Gastroesophageal sphincter (tissue), 4 donors: ENCODE measurements at places on chromosomes 4 and X.

DNA sequence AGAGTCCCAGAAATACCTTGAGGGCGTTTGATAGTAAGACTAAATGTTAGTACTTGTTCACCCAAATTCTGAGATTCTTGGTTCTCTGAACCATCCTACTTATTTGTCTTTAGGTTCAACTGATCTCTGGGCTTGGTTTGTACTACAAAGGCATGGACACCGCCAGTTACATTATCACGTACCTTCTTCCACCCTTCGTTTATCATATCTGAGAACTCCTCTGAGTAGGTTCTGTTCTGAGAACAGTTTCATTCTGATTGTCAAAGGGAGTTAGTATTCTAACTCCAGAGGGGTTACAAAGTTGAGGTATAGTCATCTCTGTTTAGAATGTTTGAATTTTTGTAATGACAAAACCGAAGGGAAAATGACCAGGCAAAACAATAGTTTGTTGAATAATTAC lies 19.3 kb downstream of the ZFX start:
- no peak for ATAC-seq

DNA sequence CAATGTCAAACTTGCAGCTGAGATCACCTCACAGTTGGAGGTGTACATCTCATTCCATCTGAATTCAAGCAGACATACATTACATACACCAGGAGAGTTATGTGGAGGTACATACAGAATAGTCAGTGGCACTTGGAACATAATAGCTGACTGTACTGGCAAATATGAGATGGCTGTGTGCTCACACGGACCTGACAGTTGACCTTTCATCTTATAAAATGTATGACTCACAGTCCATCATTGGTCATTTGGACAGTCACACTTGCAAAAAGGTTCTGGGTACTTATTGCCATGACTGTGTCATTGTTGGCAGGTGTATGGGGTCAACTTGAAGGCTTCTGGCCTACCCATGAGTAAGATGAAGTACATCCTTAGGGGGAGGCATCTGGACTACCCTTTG lies 88.6 kb upstream of the WDR1 start:
- ATAC-seq: no peak

DNA sequence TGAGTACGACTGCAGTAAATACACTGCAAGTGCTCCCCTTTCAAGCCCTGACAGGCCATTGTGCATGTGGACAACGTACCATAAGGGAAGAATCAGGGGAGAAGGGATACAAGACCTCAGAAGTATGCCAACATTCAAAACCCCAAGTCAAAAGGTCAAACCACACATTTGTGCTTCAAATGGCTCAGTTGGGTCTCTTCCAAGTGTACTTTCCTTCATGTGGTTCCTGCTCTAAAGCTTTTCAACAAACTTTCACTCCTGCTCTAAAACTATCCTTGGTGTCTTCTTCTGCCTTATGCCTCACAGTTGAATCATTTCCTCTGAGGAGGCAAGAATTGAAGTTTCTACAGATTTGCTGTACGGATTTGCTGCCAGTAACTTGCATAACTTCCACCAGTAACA lies 305.7 kb upstream of the SLIT2 start:
- ATAC-seq: no peak

DNA sequence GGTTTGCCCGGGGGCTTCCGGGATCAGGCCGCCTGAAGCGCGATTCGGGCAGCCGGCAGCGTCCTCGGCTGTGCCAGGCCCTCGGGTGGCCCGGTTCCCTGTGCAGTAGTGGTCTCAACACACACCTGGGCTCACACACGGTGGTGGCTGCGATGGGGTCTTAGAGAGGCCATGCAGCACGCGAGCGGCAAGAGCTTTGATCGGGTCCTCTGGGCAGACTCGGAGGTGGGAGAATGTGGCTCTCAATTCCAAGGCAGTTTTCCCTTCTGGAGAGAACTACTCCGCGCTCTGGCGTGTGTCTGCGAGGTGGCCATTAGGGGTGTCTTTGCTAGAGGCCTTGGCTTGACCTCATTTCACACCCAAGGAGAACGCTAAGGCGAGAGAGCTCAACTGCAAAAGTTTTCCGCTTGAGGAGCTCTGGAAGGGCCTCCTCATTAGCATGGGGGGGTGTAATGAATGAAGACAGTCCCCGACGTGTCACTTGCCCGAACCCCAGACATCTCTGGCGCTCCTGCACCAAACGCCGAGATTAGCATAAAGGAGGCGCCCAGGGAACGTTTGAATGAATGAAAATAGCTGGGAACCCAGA lies 771 bp upstream of the RBPJ start:
- no peak for ATAC-seq

DNA sequence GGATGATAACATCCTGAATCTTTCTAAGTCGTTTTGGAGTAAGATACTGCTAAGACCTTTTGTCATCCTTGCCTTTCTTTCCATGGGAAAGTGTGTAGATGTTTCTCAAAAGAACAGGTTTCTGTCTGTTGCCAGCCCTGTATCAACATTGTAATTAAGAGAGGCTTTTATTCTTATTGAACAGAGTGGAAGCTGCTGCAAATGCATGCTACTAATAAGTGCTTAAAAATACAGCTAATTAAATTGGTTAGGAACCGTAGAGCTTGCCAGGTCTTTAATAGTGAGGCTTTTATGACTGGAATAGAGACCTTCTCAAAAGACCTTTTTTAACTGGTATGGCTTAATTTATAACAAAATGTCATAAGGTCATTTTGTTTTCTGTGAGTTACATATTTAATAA lies 34.4 kb downstream of the INTU start:
- no peak for ATAC-seq

GRCh38 chrX:155682834-155683233 lies 70.1 kb upstream of the TMLHE start:
- ATAC-seq: no peak

GRCh38 chr4:94892051-94892450 lies 134.3 kb downstream of the BMPR1B start:
- no peak for ATAC-seq

GRCh38 chr4:144304025-144304424 lies 163.5 kb upstream of the GYPA start:
- no peak for ATAC-seq

DNA sequence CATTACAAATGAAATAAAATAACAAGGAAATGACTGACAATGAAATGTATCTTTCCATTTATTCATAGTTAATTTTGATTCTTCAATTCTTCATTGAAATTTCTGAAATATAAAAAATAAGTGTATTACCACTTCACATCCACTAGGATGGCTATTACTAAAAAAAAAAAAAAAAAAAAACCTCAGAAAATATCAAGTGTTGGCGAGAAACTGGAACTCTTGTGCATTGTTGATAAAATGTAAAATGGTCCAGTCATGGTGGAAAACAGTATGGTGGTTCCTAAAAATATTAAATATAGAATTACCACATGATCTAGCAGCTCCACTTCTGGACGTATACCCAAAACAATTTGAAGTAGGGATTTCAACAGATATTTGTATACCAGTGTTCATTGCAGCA lies 22.9 kb downstream of the PGAM4 start:
- ATAC-seq: no peak

DNA sequence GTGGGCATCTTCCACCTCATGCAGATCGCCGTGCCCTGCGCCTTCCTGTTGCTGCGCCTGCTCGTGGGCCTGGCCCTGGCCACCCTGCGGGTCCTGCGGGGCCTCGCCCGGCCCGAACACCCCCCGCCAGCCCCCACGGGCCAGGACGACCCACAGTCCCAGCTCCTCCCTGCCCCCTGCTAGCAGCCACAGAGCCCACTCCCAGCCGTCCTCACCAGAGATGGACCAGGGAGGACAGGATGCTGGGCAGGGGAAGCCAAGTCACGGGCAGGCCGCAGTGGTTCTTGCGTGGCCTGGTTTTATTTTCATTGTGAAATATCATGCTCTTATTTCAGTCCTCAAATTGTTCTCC lies 15.1 kb downstream of the DGKQ start:
- ATAC-seq: no peak

GRCh38 chr4:151804821-151805220 lies 44.0 kb upstream of the GATB start:
- no peak for ATAC-seq

GRCh38 chr4:2302387-2303119 lies 40.6 kb upstream of the MXD4 start:
- no peak for ATAC-seq

GRCh38 chrX:39002466-39002865 lies 201.2 kb downstream of the MID1IP1 start:
- ATAC-seq: no peak

DNA sequence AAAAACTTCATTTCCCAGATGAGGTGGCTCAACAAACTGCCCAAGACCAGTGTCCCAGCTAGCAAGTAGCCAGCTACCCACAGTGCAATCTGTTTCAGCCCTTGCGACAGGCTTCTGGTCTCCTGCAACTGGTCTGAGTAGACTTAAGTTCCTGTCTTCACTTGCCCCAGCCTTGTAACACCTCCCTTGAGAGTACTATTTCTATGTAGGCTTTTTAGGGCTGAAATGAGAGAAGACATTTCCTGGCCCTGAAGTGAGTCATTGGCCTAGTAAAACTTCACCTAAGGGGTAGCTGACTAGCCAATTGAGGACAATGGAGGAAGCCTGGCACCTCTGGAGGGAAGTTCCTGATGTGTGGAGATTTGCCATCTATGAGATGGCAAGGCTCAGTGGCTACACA lies 80.1 kb upstream of the STIM2 start:
- ATAC-seq: no peak

- ATAC-seq: no peak
Observed at GRCh38 chrX:111661241-111661640, 19.7 kb upstream of the ALG13 start.

GRCh38 chrX:67692246-67692645 lies 148.4 kb downstream of the AR start:
- no peak for ATAC-seq

- no peak for ATAC-seq
Observed at GRCh38 chr4:56757261-56757746, 64.2 kb downstream of the SPINK2 start.

- no peak for ATAC-seq
Observed at GRCh38 chr4:184744236-184744635, 10.3 kb upstream of the CENPU start.

- no peak for ATAC-seq
Observed at GRCh38 chr4:143514169-143514495, 630 bp downstream of the SMARCA5 start.

GRCh38 chr4:3729188-3729881 lies 36.9 kb upstream of the ADRA2C start:
- ATAC-seq: no peak

DNA sequence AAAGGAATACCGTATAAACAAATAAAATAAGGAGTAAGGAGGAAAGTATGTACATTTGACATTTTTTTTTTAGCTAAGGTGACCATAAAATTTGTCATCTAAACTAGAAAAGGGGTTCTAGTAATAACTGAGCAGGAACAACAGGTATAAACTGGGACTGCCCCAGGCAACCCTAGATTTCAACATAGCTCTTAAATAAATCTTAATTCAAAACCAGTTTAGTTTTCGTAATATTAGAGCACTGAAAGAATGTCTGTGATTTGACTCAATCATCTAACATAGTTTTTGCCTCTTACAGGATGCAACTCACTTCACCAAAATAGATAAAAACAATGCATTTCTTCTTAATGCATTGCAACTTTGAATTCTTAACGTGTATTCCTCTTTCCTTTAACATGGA lies 257.7 kb downstream of the ADAMTS3 start:
- no peak for ATAC-seq

DNA sequence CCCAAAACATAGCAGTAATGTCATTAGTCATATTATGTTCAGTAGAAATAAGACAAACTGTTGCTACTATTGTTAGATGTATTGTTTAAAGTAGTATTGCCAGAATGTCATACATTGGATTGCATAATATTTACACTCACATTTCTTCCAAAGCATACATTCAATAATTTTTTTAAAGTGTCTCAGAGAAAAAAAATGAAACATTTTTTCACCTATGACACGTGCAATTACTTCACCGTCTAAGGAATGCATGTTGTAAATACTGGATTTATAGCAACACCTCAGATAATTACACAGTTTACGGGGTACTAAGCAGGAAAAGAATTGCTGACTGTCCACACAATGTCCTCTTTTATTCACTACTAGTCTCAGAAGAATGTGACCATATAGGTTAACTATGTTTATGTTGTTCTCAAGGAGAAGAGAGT lies 162.1 kb downstream of the PCDH18 start:
- ATAC-seq: peak; percentile 39

DNA sequence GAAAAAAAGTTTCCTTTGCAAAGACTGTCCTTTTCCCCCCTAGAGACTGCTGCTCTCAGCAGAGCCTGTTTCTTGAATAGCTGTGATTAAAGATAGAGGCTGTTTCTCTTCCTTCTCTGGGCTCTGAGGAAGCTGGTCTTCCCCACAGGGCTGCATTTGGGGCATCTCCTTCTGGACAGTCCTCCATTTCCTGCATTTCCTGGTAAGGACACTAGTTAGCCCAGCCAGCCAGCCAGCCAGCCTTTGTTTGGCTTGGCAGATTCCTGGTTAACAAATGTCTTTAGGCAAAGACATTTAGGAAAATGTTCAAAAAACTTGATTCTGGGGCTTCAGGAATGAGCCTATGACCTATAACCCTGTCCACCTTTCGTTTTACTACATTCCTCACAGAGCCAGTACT lies 34.0 kb upstream of the PLAC1 start:
- ATAC-seq: no peak

DNA sequence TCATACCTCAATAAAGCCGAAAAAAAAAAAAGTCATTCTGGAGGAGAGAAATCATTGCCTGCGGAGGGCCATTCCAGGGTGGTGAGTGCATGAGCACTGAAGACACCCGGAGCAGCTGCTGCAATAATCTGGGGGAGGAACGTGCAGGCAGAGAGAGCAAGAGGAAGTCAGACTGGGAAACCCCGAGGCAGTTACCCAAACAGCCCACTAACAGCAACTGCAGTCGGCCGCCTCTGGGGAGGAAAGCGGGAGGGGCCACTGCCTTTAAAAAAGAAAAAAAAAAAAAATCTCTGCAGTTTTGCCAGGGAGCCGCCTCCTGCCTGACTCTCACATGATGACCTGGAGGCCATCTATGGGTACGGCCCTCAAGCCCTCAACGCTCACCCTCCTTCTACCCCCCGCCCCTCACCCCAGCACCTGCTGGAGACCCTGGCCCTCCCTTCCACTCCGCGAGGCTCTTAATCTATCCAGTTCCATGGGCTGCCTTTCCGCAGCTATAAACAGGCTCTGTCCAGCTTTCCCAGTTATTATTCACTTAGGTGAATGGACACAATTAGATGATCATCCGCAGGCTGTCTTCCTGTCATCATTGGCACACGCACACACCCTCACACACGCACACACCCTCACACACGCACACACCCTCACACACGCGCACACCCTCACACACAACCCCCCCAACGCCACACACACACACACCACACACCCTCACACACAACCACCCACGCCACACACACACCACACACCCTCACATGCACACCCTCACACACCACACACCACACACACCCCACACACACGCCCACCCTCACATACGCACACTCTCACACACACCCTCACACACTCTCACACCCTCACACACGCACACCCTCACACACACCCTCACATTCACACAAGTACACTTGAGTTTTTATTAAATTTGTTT lies 3.4 kb upstream of the AVPR2 start:
- peak; percentile 80 for ATAC-seq

GRCh38 chr4:145168581-145169187 lies 11.7 kb downstream of the OTUD4 start:
- no peak for ATAC-seq

- ATAC-seq: no peak
Observed at GRCh38 chr4:119504616-119505015, 124.0 kb downstream of the PDE5A start.
